ENCODE measurements at places on chromosomes 2 and 18.

GRCh38 chr2:28577791-28578680 is 82.2 kb downstream of the PLB1 start:
- no peak for DNase-seq

GRCh38 chr2:99656994-99657393 is 167.2 kb upstream of the REV1 start:
- no peak for DNase-seq

DNA sequence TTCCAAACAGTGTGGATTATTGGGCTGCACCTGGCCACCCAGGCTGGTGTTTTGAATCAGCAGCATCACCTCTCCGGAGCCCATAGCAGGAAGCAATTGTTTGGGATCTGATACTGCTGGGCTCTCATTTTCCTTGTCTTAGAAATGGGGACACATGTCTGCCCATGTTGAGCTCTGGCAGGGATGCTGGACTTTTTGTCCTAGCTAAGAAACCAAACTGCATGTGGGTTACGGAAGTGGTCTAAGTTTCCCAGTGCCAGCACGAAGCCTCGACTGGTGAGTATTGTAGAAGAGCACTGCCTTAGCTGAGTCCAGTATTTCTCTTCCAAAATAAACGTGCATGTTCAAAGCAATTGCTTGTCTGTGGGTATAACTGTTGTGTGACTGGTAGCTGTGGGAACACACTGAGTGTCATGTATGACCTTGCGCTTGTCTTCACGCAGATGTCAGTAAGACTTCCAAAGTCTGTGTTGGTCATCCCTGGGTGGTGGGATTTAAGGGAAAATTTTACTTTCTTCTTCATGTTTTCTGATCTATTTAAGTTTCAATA is 43.6 kb downstream of the SH3RF3 start:
- DNase-seq = no peak

DNA sequence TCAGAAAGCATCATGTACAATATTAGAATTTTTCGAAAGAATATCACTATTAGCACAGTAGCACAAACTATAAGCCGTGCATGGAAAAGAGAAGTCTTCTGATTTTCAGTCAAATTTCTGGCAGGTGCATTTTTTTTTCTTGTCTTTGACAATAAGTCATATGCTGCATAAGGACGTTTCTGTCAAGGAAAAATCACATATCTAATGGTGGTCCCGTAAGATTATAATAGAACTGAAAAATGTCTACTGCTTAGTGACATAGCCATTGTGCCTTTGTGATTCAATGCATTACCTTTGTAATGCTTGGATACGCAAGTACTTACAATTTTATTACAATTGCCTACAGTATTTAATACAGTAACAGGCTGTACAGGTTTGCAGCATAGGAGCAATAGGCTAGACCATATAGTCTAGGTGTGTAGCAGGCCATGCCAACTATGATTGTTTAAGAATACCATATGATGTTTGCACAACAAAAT is 329.3 kb downstream of the LRRTM4 start:
- no peak for DNase-seq

DNA sequence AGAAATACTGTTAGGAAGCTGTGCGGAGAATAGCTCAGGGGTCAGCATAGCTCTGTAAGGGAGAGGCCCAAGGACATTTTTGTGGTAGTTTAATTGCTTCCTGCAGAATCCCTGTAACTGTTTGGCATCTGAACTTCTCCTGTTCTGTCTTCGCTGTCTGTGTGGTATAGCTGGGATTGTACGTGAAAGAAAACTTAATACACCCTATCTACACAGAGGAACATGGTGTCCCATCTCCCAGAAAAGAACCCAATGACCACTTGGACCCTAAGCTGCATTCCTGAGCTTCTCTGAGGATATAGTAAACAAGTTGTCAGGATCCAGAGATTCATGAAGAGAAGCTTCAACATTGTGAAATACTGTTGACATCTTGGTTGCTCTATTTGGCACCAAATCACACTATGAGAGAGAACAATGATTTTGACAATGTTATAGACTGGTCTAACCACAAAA is 81.3 kb downstream of the CDC42EP3 start:
- peak; percentile 94 for DNase-seq

GRCh38 chr2:184363213-184363612 is 235.1 kb upstream of the ZNF804A start:
- no peak for DNase-seq

- peak; percentile 93 for DNase-seq
Measured at GRCh38 chr2:191612496-191612895, 65.4 kb upstream of the NABP1 start.

DNA sequence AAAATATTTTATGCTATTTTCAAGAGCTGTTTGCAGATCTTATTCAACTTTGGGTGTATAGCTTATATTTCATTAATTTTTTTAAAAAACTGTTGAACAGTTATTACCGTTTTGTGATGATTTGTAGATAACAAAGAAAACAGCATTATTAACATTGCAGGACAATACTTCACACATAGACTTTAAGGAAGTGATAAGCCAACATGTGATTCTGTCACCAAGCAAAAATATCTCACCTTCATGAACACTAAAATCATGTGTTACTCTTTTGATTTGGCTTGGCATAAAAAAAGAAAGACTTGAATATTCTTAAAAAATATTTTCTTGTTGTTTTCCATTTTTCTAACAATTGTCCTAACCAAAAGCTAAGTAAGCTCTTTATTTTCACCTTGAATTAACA is 33.0 kb downstream of the SLC35F5 start:
- DNase-seq = no peak

Data from A172 (cell line).